ENCODE measurements at places on chromosomes 5 and 9.

GRCh38 chr5:1488882-1489680 is 34.7 kb downstream of the LPCAT1 start:
- DNase-seq = no peak

- no peak for DNase-seq
Measured at GRCh38 chr5:83006683-83007283, 70.4 kb downstream of the TMEM167A start.

DNA sequence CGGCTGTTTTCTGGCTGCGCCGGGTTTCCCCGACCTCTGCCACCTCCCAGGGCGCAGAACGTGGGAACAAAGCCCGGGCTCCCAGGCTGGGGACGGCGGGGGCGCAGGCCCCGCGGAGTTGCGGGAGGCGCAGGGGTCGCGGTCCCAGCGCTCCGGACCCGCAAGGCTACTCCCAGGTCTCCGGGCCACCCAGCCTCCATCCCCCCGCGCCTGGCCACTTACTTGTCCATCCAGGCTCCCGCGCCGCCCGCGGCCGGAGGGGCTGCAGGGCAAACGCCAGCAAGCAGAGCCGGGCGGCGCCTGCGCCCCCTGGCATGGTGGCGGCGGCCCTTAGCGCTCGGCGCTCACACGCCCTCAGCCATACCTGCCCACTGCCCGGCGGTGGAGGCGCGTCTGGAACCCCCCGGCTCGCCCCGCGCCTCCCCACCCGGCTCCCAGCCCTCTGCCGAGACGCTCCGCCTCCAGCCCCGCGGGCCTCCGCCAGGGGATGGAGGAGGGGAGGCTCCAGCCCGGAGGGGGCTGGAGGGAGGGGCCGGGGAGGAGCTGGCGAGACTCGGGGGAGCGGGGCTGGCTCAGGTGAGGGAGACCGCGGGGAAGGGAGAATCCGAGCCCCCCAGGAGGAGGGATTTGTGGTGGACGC is at the start of gene ADAM19:
Gene ADAM19, minus strand, starts transcription at position 395 of the 640 bp plus-strand sequence. Its CDS starts 79 bp downstream, at position 316.
- DNase-seq = peak; percentile 30

GRCh38 chr5:173514661-173515060 is 101.8 kb downstream of the BOD1 start:
- no peak for DNase-seq

GRCh38 chr9:76707510-76707909 is 56.7 kb upstream of the PCA3 start:
- DNase-seq = no peak

GRCh38 chr9:98482226-98482625 is 226.5 kb downstream of the GABBR2 start:
- DNase-seq = no peak

DNA sequence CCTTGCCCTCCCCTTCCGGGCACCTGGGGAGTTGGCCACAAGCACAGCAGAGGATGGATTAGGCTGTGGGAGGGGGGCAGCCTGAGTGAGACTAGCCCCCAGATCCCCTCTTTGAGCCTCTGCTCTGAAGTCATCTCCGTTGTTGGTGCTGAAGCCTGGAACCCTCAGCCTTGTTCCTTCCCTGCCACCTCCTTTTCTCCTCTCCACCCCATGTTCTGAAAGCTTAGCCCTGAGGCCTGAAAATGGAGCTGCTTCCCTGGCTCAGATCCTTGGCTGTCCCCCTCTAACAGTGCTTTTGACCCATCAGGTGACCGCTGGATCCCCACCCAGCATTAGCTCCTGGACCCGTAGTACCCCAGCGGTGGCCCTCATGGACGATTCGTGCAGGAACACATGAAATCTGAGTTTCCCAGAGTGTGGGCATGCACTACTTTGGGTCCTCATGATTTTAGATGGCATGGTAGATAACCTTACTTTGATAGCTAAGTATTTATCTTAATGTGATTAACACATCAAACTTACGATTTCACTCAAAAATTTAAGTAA is 21.6 kb upstream of the ANGPTL2 start:
- DNase-seq = no peak

GRCh38 chr5:19584131-19584530 is 403.9 kb downstream of the CDH18 start:
- no peak for DNase-seq

DNA sequence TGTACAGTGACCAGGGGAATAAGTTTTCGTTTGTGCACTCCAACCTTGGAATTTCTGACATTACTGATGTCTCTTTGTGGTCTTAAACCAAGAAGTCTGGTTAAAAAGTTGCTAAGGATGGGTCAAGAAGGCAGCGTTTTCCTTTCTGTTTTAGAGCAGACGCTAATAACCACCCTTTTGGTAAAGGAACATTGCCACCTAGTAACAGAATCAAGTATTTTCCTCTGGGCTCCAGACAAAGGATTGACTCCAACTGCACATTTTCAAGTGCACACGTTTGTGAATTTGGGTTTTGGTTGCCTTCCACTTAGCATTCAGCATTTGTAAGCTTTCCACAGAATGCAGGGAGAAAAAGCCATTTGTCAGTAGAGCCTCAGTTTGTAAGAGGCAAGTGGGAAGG is 22.2 kb upstream of the CEP78 start:
- DNase-seq = no peak

DNA sequence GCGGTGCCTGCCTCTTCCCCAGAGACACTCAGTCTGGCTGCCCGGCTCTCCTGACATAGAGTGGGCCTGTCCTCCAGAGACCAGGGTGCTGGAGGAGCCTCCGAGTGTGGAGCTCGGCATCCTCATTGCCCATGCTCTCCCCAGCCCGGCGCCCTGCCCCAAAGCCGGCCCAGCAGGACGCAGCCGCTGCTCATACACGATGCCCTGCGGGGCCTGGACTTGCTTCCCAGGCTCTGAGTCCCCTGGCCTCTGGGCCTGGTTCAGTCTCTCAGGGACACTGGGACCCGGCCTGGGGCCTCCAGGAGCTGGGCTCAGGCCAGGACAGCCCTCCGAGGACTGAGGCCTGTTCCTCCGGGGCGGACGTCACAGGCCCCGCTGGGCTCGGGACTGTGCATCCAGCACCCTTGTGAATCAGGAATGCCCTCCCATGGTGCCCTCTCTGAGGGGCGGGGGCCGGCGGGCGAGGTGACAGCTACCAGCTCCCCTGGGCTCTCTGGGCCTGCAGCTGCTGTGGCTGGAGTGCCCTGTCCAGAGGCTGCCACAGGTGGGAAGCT is 23.2 kb downstream of the TPPP start:
- no peak for DNase-seq

- no peak for DNase-seq
Measured at GRCh38 chr9:18699764-18700163, 225.8 kb downstream of the ADAMTSL1 start.

GRCh38 chr9:136853596-136854112 is 1.5 kb downstream of the MAMDC4 start:
- DNase-seq = peak; percentile 4

DNA sequence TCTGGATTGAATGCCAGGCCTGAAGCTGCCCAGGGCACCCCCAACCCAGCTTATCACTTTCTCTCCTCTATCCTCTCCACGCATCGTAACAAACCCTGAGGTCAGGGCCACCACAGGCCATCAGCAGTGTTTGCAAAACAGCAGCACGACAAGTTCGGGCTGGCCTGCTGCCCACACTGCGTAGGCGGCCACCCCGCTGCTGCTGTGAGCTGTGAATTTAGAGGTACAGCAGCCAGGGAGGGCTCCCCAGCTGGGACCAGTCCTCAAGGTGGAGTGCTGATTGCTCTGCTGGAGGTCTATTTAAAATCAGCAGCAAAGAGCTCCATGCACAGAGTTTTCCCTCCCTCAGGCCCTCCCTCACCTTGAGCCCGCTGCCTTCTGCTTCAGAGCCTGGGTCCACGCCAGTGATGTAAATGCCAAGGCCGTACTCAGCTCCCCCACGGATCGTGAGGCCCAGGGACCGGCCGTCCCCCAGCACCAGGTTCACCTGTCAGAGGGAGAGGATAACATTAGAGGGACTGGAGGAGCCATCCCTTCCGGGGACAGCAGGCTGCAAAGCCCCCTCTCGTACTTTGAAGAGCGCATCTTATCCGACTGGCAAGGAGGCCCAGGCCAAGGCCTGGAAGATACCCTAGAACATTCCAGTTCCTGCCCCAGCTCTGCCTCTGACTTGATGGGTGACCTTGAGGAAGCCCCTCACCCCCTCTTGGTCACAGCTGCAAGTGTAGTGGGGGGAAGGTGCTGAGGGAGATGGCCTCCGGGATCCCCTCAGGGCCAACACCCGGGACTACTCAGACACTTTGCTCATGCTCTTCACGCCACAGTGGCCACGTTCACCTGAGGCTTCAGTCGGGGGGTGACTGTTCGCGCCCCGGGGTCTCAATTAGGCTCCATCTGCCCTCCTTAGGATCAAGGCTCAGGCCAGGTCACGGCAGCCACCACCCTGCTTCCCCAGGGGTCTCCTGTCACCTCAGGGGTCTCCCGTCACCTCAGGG is 39.1 kb downstream of the WHRN start:
- DNase-seq = no peak

DNA sequence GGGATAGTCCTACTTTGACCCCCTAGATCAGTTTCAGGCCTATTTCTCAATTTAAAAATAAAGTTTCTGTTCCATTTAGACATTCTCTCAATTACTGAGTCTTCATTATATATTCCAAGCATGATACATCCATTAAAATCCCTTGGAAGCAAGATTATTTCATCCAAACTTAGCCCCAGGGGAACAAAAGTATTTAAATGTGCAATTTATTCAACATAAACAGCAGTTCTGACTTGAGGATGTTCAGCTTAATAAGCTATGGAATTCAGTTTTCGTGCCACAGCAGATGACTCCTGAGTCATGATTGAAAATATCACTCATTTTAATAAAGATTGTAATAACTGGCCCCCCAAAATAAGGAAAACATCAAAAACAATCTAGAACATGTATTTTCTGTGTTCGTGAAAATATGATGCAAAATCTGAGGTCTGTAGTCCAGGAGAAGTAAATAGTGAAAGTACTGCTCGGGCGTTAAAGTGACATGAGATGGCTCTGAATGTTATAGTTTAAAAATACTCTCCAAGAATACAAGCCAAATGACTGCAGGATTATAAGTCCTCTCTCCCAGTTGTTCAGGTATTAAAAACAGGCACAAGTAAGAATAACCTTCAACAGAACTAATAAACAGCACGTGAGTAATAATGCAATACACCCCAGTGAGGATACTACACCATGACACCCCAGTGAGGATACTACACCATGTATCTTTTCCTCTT is 67.1 kb downstream of the RETREG1 start:
- DNase-seq = no peak

- no peak for DNase-seq
Measured at GRCh38 chr5:167658889-167659288, 632.6 kb upstream of the WWC1 start.

GRCh38 chr5:157530226-157530972 is 45.2 kb downstream of the ADAM19 start:
- no peak for DNase-seq

- no peak for DNase-seq
Measured at GRCh38 chr5:87399720-87400119, 13.0 kb downstream of the CCNH start.

DNA sequence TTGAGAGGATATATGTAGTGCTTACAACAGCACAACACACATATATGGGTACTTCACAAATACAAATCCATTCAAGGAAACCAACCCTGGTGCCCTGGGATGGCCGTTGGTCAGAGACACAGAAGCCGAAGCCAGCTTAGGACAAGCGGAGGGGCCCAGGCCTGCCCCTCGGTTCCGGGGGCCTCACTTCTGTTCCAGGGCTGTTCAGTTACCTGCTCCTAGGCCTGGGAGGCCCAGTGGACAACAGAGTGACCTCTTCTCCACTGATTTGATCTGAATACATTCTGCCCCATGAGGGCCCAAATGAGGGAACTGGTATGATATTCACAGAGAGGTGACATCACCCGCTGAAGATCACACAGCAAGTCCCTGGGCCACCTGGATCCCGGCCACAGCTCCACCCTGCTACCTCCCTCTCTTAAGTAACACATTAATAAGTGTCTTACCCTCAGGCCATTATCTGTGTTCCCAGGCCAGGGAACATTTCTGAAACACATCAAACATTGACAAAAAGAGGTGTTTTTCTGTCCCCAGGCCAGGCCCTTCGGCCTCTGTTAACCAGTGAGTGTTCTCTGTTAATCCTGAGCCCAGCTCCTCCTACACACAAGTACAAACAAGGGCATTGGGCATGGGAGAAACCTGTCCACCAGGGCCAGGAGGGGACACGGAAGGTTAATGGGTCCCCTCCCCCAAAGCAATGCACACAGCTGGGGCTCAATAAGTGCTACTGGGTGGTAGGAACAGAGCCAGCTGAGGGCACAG is 4.5 kb upstream of the GRHPR start:
- DNase-seq = no peak

- no peak for DNase-seq
Measured at GRCh38 chr5:150254774-150255173, 34.8 kb downstream of the CAMK2A start.

- DNase-seq = no peak
Measured at GRCh38 chr5:133930813-133931090, 37.7 kb downstream of the C5orf15 start.

- no peak for DNase-seq
Measured at GRCh38 chr5:155619688-155620087, 606.1 kb downstream of the KIF4B start.

GRCh38 chr5:73454379-73455036 is 5.9 kb upstream of the FOXD1 start:
- DNase-seq = peak; percentile 19

DNA sequence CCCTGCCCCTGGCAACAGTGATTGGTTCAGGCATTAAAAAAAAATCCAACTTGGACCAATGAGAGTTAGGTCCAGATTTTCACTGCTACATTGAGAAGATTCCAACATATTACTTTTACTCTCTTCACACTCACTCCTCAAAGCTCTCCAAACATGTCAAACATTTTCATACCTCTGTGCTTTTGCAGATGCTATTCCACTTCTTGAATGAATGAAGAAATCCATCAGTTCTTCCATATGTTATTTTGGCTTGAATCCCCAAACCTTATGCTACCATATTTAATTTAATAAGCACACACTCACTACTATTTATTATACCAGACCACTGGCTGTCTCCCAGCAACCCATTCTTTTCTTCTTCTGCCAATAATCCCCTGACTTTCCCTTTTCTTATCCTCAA is 87.1 kb downstream of the PPP2R2B start:
- no peak for DNase-seq

DNA sequence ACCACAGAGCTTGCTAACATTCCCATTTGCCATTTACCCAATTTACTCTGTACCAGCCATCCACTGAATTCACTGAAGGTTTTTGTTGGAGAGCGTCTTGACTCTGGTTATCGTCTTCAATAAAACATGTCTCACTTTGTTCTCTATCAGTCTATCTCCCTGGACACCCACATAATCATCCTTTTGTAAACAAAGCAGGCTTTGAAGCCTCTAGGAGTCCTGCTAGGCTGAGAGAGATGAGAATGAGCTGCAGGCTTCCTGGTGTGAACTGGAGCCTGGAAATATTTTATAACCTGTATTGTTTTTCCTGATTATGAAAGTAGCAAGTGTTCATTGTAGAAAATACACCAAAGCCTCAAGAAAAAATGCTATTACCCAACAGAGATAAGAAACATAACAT is 140.6 kb upstream of the ZNF366 start:
- no peak for DNase-seq

Measured in T-helper 17 cell (primary cell).